ENCODE measurements at places on chromosomes 2 and 18. TPM values are rescaled to one million over a fixed set of nuclear protein-coding genes. Genes with fewer than 3 reads are reported as not detected.

GRCh38 chr2:80393991-80394390, 89.4 kb upstream of the LRRTM1 start:
- no peak for DNase-seq

DNA sequence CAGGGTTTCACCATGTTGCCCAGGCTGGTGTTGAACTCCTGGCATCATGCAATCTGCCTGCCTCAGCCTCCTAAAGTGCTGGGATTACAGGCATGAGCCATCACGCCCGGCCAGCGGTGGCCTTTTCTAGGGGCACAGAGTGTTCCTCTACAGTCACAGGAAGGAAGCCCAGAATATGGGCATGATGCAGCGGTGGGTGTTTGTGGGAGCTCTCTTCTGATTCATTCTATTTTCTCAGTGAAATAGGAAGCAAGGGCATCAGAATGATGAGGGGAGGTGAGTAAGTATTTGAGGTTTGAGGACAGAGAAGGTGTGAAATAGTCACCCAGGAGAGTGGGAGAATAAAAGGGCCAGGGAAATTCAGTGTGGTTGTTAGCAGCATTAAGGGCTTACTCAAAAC, 70.3 kb upstream of the PSME4 start:
- no peak for DNase-seq

The ROCK2 gene
- total RNA-seq = 47.6 TPM

- DNase-seq = no peak
These were observed 30.4 kb upstream of the GMCL1 start for GRCh38 chr2:69798909-69799526.

DNA sequence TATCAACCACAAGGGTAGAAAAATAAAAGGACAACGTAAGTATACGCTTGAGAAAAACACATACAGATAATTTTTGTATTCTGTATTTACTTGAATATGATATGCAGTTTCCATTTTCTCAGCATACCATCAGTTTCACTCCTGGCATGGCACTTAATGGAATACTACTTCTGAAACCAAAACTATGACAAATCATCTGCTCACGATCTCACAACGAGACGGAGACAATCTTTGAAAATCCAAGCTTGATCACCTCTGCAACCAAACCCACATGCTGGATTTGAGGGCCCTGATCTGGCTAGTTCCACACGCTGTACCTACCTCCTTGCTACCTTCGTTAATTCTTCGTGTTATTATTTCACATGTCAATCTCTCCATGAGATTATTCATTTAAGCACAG, 387.6 kb downstream of the NBAS start:
- no peak for DNase-seq

The ACVR1 gene
- total RNA-seq = 34.2 TPM

The PKDCC gene
- total RNA-seq = 138 TPM

The ANKAR gene
- 9.2 TPM for total RNA-seq

The GPR75 gene
- 1.6 TPM for total RNA-seq

The CTAGE1 gene
- not detected for total RNA-seq

The LRRTM1 gene
- 0.41 TPM for total RNA-seq

GRCh38 chr18:58174285-58174684, 130.3 kb downstream of the NEDD4L start:
- DNase-seq = no peak

DNA sequence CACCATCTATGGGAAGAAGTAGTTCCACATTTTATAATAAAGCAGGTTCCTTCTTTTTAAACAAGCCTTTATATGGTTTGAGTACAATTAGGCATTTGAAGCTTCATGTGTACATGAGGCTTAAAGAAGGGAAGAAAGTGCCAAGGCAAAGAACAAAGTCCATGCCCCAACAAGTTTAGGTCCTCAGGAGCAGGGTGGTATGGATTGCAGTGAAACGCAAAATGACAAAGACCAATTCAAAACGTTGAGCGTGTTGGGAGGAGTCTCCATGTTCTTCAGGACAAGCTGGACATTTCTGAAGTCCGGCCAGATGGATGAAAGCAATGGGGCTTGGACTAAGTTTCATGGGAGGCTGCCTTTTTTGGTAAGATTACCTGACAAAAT, 78.8 kb upstream of the FZD5 start:
- no peak for DNase-seq

DNA sequence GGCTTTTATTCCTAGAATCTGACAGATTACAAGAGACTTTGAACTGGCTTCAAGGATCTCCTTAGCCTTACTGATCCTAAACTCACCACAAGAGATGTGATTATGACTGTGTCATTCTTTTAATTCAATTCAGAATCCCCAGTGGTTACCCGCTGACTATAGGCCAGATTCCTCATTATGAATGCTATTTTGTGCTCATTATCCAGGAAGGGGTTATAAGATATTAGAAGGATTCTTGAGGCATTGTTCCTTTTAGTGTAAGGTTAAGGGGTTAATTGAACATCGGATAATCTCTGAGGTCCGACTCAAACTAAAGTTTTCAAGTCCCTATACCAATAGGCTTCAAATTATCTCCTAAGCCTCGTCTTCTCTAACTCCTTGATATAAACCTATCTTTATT, 39.4 kb upstream of the TDRD15 start:
- no peak for DNase-seq

- DNase-seq = no peak
These were observed 65.7 kb downstream of the PXDN start for GRCh38 chr2:1678609-1679008.

DNA sequence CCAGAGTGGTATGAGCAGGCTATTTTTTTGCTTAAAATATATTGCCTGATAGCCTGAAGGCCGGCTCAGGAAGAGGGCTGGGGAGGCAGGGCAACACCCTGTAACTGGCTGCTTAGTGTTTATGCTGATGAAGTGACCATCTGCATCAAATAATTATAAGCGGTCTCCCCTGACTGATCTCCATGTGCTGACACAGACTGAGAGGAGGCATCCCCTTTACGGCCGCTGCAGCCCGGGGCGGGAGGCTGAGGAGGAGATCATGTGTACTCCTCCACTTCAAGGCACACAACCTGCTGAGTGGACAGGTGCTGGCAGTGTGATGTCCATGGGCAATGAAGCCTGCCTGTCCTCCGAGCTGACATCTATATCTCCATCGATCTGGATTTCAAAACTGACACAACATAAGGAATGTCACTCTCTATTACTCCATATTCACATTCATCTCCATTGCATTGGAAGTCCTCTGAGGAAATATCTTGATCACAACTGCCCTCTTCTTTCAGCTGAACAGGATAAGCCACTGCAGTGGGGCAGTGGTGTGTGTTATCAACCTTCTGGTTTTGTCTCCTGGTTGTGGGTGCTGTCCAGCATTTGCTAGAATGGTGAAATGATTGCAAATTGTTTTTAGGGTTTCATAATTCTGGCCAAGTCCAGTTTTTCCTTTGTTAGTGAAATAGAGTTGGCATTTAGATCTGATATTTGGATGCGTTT, 143.5 kb downstream of the AQP4 start:
- no peak for DNase-seq

The ITGB6 gene
- 0.77 TPM for total RNA-seq

GRCh38 chr2:128805918-128806317, 487.2 kb upstream of the HS6ST1 start:
- DNase-seq = no peak

GRCh38 chr18:63105636-63106316, 213.8 kb downstream of the BCL2 start:
- DNase-seq = no peak

The SIX2 gene
- total RNA-seq = 1.0 TPM

The PID1 gene
- 15.1 TPM for total RNA-seq

The VIL1 gene
- total RNA-seq = not detected

The CLEC4F gene
- 0.12 TPM for total RNA-seq

The CTLA4 gene
- not detected for total RNA-seq

GRCh38 chr2:192091476-192091875, 103.3 kb downstream of the TMEFF2 start:
- no peak for DNase-seq

- DNase-seq = no peak
These were observed 204.4 kb downstream of the MCFD2 start for GRCh38 chr2:46711156-46711555.

The ATP9B gene
- 13.5 TPM for total RNA-seq

The ZBTB14 gene
- 6.9 TPM for total RNA-seq

The TXNDC2 gene
- total RNA-seq = not detected

GRCh38 chr2:104476075-104476474, 377.8 kb upstream of the POU3F3 start:
- no peak for DNase-seq

- DNase-seq = no peak
These were observed 43.5 kb upstream of the CTLA4 start for GRCh38 chr2:203824057-203824456.

DNA sequence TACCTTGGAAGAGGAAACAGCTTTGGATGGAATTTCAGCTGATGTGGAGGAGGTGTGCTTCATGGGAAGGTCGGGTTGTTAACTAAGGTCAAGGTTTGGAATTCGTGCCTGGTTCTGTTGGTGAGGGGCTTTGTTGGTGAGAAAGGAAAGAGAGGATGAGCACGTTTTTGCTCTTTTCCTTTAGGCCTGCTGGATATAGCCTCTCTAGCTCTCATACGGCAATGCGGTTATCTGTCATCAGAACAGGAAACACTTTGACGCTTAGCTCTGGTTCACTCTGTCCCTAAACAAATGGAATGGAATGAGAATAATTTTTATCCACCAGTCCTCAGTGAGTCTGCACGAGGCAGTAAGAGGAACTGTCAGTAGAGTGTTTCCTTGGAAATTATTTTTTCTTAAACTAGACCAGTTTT, 169.7 kb upstream of the NOSTRIN start:
- no peak for DNase-seq

DNA sequence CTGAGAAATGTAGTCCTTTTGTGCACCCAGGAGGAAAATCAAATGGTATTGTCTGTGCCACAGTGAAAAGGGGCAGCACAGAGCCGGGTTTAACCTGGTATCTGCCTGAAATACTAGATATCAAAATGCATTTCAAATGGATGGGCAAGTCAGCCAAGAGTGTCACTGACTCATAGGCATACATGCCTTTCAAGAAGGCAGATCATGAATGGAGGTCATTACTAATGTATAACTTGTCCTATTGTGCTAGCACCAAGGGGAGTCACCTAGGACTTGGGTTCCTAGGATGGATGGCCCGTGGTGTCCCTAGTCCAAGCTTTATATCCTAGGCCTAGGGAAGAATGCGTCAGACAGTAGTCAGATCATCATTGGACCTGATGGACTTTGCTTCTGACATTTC, 49.9 kb downstream of the TCF7L1 start:
- no peak for DNase-seq

DNA sequence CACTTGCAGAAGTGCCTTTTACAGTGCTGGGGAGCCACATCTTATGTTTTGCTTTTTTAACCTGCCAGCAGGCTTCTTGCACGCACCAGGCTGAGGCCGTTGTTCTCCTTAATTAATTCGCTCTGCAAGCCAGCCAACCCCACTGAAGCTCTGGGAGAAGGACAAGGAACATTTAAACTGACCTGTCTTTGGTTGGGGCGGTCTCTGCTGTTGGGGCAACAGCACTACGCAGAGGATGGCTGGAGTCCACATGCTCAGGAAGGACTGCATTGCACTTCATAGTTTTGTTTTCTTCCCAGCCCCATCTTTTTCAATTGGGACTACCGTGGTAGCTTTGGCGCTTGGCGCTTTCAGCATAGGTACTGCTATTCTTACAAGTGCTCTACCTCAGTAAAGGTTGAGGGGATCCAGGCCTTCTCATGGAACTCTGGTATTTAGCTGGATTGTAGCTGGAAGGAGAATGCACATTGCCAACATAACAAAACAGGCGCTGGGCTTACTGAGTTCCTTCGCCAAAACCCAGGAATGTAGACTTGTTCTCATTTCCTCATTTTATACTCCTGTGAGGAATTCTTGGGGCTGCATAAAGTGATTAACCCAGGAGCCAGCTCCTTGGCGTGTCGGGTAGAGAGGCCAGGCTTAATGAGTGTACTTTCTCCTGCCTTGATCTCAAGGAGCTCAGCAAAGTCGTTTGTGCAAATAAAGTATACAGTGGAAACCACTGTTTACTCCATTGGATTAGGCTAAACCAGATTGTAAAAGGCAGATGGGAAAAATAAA, 146.2 kb downstream of the PRKCE start:
- no peak for DNase-seq

- DNase-seq = no peak
These were observed 191.9 kb upstream of the FN1 start for GRCh38 chr2:215627771-215628170.

The TCF4 gene
- total RNA-seq = 77.4 TPM

DNA sequence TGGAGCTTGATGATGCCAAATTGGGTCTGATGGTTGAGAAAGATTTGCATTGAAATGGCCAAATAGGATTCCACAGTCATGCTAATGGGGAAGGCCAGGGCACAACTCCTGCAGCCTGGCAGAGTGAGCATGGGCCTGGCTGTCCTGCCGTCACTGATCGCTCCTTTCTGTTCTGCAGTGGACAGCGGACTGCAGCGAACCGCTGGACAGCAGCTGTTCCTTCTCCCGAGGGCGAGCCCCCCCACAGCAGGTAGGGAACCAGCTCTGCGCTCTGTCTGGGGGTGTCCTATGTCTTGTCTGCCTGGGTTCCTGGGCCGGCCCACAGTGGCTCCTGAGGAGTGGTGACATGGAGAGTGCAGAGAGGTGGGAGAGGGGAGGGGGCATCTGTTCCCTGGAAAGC, 97.6 kb downstream of the CTIF start:
- no peak for DNase-seq

DNA sequence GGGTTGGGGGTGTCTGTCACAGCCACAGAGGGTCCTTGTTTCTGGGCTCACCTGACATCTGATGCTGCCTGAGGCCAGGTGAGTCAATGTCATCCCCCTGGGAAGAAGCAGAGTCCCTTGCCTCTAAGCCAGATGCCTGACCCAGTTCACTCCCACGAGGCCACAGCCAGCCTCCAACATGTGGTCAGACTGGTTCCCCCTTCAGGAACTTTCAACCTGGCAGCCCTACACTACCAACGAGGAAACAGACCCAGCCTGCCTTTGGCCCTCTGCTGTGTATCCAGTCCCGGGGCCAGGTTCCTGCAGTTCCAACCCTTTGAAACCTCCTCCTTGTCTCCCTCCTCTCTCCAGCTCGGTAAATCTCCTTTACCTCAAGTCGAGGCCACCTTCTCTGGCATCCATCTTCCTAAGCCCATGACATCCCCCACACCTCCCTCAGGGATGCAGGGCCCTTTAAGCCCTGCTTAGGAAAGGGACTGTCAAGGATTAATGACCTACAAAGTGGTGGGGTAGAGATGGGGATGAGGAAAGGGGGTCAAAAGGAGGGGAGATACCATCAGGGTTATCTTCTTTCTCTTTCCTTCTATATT, 49.2 kb upstream of the SMAD2 start:
- DNase-seq = no peak

- no peak for DNase-seq
These were observed 300.0 kb upstream of the PIK3C3 start for GRCh38 chr18:41655074-41655473.

DNA sequence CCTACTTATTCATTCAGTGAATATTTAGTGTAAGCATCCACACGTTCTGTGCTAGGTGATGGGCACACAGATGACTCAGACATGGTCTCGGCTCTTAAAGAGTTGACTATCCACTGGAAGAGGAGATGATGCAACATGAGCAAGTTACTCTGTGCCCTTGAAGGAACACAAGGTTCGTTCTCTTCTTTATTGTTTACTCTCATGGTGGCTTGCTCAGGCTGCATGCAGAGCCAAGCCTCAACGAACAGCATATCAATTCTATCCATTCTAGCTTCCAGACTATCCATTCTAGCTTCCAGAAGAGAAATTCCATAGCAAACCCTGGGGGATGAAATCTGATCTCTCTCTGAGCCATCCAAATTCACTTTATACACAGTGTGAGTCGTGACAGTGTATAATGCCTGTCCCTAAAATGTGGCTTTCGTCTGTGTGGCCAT, 68.1 kb upstream of the CTAGE1 start:
- DNase-seq = no peak

Data from left cardiac atrium (tissue), 4 donors.